ENCODE measurements at places on chromosomes 12 and 14.
A peak's percentile ranks its signal among the peaks of the same experiment; 100 is the strongest.

GRCh38 chr12:88418856-88419497, 161.3 kb downstream of the KITLG start:
- no peak for DNase-seq

GRCh38 chr12:12195081-12195480, 71.8 kb downstream of the LRP6 start:
- DNase-seq = peak; percentile 47

DNA sequence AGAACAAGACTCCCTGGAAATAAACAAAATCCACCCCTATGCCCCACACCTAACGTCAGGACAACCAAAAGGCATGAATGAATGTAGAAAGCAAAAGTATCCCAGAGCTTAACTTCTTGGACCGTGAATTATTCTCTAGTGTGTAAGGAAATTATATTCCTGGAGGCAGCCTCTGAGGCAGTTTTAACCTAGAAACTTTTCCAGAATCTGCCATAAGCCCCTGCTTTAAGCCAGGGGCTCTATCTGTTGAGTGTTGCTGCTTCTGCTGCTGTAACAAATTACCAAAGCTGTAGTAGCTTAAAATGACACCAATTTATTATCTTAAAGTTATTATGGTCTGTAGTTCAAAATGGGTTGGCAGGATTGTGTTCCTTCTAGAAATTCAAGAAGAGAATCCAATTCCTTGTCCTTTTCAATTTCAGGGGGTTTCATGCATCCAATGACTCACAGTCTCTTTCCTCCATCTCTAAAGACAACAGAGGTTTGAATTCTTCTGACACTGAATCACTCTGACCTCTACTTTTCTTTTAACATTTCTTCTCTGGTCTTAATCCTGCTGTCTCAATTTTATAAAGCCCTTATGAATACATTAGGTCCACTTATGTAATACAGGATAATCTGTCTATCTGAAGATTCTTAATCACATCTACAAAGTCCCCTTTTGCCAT, 242.7 kb downstream of the ATXN7L3B start:
- no peak for DNase-seq

DNA sequence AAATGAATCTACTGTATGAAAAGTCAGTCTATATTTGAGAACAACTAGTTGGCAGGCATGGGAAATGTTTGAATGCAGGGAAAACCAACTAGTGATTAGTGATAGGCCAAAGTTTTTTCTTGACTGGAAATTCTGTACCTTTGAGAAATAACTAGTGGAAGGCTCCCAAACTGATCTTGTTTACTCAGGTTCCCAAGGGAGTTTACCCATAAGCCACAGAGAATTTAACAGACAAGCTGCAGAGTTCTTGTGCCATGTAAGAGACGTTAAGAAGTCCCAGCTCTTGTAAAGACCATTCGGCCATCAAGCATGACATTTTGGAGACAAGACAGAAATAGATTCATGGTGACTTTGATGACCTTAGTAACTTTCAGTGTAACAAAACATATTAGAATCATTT, 1882.8 kb upstream of the SEL1L start:
- no peak for DNase-seq

DNA sequence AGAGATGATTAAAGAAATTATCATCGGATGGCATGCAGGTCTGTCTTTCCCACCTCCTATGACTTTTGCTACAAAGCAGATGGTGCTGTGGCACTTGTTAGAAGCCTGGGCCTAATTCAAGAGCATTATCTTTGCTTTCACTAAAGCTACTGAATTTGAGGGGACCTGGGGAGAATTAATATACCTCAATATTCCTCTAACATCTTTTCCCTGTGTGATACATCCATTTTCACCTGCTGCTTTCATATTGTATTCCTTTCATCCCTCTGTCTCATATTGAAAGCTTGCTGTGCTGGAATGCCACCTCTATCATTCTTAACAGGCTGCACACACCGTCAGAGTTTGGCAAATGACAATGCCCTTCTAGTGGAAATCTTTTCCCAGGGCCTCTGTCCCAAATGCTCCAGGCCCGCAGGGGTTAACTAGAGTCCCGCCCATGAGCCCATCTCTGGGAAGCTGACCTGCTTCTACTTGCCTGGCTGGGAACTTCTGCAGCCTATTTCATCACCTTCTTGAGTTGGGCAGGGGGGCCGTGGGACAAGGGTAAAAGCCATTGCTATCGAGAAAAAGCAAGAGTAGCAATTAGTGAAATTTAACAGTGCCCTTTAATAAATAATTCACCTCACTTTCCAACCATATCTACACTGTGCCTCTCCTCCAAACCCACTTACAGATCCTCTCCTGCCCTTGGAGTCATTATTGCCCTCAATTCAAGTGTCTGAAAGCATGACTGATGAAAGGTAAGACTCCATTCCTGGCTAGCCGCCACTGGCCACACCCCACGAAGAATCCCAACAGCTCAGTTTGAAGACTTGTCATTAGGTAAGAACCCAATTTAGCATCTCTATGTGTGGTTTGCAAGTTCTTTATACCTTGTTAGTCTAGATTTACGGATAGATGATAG, 126.7 kb upstream of the BTG1 start:
- no peak for DNase-seq

DNA sequence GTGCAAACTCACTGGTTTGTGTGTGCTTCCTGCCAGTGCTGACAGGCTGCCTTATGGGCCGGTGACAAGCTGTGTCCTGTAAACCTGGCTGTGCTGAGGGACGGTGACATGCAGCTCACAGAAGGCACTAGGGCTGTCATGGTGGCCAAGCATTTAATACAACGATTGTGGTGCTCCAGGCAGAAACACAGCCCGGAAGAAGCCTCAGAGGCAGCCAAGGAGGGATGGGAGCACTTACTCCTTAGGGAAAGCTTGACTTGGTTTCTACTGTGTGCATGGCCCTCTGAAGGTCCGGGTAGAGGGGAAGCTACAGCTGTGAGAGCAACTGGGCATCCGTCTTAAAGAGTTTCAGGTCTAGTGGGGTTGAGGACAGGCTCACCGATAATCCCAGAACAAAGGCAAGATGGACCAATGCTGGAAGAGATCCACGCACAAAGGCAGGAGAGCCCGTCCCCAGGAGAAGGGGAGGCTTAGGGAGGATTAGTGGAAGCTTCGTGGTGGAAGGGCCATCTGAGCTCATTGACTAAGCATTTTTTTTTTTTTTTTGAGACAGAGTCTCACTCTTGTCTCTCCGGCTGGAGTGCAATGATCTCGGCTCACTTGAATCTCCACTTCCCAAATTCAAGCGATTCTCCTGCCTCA, 10.7 kb upstream of the MCRS1 start:
- no peak for DNase-seq

All from inflammatory macrophage (primary cell).